AG08396 (cell line): ENCODE measurements at places on chromosomes 12 and 14.

DNA sequence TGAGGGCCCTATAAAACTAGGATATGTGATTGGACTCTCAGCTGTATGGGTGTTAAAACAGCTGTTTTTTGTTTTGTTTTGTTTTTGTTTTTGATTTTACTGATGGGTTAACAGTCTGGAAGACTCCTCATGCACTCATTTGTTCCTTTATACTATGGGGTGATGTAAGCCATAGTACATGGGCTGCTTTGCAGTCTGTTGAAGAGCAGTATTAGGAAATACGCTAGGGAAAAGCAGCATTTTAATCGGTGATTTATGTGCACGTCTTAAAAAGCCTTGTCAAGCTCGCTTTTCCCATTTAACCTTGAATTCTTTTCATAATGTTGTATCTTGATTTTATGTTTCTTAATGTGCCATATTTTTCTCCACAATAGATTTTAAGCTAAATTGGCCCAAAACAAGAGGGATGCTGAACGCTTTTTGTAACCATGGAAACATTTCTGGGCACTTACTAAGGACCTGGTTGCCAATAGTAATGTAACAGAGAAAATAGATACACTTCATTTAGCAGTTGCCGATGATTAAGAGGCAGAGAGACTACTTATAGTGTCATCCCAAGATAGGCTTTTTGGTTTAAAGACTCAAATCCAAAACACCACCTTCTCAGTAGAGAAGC, 244.0 kb downstream of the SNAPC1 start:
- no peak for DNase-seq

DNA sequence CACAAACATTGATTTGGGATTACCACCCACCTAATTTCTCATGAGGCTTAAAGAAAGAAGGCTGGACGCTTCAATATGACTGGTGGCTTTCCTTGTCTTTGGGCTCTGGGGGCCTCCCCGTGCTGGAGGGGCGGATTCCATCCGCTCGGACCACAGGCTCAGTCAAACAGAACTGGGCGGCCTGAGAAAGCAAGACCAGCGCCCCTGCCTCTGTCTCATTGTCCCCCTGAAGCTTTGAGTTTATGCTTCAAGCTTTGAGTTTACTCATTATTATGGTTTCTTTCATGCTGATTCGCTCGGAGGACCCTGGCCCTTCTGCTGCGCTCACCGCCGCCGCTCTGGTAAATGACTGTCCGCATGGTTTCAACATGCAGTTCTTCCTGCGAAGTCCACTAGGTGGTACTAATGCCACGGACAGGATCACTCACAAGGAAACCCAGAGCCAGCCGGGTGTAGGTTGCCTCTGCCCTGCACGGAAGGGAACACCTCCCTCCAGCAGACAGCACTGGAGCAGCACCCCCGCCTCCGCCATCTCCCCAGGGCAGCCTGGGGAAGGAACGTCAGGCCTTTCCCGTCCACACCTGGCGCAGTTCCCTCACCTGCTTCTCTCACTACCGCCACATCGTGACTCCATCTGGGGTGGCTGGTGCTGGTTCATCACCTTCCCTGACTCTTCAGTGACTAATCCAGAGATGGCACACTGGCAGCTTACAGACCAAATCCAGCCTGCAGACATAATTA, 13.2 kb upstream of the TIGAR start:
- DNase-seq = peak; percentile 78

DNA sequence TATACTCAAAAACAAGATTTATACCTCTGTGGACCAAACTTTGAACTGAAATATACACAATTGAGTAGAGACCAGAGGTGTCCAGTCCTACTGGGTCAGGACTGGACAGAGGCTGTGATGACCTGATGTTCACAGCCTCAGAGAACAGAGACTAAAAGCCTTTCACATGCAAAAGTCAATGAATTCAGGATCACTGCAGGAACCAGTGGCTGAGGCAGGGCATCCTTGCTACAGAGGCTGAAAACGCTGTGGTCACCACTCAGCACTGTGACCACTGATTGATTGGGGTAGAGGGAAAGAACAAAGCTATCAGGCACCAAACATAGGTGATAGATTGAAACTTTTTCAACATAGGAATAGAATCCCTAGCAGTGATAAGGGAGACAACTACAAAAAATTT, 25.1 kb downstream of the GRIP1 start:
- no peak for DNase-seq

GRCh38 chr12:76192416-76192815, 107.9 kb upstream of the NAP1L1 start:
- DNase-seq = no peak

DNA sequence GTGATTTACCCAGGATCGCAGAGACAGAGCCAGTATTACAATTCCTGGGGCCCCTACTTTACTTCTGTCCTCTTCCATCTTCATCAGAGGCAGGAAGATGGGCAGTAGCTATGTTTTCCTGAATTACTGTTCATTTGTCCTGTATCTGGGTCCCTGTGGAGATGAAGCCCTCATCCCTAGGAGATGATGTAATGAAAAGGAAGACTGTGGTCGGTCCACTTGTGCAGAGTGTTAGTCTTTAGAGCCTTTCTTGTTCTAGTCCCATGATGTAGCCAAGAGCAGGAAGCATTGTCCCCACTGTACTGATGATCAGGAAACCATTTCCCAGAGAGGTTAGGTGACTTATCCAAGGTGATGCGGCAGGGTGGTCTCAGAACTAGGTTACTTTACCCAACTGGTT, 2.6 kb downstream of the CD9 start:
- DNase-seq = no peak

GRCh38 chr14:53389202-53389601, 236.1 kb upstream of the DDHD1 start:
- no peak for DNase-seq

GRCh38 chr12:101527682-101528081, 52.5 kb downstream of the SPIC start:
- DNase-seq = no peak

GRCh38 chr12:26389343-26389742, 194.0 kb downstream of the SSPN start:
- no peak for DNase-seq

DNA sequence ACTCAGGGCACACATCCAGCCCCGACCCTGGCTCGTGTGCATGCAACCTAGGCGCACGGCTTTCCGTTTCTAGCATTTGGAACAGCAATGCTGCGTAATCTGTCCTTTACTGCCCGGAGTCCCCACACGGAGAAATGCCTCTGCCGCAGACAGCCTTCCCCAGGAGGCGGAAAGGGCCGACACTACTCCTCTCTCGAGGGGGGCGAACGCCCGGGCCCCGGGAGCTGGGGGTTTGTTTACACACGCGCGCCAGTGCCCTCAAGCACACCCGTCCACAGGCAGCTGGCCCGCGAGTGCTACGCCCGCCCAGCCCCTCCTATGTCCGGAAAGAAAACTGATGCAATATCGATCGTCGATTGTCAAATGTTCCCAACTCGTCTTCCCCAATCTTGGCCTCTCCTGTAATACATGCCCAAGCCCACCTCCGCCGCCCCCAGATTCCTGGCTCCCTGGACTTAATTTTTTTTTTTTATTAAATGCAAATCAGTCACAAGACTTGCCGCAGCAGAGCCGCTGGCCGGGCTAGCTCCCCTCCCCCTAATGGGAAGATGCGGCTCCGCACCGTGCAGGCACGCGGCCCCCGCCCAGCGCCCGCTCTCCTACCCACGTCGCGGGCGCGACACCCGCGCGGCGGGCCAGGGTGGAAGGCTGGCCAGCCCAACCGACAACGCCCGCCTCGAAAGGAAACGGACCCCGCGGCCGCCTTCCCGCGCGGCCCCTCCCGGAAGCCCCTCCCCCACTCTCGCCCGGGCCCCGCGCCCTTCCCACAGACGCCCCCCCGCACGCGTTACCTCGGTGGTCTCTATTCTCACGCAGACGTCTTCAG, 642 bp downstream of the SLC38A2 start:
- peak; percentile 59 for DNase-seq

- no peak for DNase-seq
These were observed 7.6 kb upstream of the STK38L start for GRCh38 chr12:27236498-27236897.

DNA sequence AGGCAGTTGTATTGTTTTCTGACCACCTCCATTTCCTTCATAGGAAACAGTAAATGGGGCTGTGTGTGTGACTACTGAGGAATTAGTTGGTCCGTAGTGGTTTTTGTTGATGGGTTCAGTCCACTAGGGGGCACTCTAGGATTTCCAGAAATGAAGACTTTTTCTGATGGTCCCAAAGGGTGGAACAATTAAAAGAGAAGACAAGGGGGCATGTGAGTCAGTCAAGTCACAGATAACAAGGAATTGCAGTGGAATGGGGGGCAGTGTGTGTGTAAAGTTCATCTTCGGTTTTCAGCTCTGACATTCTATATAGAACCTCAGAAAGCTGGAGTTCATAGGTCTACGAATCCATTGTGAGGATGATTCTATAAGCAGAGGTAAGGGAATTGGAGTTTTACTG, 186.6 kb upstream of the OR4E1 start:
- peak; percentile 6 for DNase-seq

DNA sequence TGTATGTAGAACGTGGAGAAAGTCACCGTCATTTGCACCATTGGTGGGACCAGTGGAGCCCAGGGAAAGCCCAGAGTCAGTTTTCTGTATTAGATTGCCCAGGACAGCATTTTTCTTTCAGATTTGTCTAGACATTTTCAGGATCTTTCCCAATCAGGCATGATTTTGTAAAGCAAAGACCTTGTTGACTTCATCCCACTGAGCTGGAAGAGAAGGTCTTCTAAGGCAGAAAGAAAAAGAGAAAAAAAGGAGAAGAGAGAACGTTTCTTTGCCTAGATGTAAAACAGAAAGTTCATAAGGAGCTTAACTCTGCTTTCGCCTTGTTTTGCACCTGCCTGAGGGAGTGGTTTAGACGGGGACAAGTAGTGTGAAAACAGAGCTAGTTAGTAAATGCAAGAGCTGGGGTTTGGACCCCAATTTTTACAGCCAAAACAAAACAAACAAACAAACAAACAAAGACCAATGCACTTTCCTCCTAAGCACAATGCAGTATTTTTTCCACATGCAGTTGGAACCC, 273.1 kb downstream of the ZFP36L1 start:
- DNase-seq = no peak

DNA sequence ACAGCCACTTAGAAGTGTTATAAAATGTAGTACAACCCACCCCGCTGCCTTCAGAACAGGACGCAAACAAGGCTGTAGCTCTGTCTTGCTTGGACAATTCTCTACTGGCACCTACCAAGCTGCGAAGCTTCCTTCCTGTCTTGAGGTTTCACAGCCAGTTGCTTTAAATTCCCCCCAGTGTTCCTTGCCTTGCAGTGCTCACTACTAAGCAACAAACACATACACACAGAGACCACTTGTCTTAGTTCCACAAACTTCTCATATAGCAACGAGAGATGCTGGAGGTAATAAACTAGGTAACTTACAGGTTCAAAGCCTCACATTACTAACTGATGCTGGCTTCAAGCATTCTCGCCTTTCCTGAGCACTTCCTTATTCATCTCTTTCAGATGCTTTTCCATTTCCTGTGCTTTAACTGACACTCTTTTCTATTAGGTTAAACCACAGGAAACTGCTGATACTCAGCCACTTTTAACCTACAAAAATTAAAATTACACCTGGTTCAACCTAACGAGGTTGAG, 91.5 kb upstream of the PTGDR start:
- no peak for DNase-seq

- DNase-seq = no peak
These were observed 61.0 kb downstream of the TAOK3 start for GRCh38 chr12:118311666-118312065.

DNA sequence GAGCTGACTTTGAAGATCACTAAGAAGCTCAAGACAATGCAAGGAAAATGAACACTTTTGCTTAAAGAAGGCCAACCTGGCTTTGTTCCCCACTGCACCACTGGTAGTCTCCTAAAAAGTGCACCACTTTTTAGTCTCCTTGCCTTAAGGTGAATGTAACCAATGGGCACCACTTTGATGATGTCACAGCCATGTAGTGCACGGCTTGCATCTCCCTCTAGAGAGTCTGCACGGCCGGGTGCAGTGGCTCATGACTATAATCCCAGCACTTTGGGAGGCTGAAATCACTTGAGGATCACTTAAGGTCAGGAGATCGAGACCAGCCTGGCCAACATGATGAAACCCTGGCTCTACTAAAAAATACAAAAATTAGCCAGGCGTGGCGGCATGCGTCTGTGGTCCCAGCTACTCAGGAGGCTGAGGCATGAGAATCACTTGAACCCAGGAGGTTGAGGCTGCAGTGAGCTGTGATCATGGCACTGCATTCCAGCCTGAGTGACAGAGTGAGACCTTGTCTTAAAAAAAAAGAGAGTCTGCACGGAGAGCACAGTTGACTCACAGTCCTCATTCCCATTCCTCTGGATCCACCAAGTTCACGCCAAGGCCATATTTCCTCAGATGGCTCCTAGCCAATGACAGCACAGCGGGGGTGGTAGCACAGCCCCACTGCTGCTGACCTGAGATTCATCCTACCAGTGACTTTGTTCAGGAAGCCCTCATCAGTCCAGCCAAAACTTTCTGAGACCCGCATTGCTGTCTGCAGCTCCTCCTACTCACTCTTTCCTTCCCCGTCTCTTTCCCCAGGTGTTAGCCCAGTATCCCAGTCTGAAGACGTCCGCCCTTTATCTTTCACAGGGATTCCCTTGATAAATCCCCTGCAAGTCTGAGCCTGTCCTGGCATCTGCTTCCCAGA, 16.5 kb upstream of the IFT81 start:
- DNase-seq = peak; percentile 63

DNA sequence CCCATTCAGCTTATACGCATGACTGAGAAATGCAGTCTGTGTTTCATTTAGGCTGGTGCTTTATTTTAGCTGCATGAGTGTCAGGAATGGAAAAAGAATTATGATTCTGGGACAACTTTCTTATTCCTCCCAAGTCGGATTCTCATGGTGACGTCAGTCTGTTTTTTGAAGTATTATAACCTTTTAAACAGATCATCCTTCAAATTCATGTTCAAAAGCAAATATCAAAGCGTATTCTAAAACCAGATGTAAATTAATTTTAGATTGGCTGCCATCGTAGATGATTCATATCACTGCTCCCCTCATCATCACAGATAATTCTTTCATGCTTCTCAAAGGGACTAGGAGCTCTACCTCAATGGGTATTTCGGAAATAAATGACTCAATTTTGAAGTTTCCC, 15.0 kb downstream of the FNTB start:
- DNase-seq = no peak

DNA sequence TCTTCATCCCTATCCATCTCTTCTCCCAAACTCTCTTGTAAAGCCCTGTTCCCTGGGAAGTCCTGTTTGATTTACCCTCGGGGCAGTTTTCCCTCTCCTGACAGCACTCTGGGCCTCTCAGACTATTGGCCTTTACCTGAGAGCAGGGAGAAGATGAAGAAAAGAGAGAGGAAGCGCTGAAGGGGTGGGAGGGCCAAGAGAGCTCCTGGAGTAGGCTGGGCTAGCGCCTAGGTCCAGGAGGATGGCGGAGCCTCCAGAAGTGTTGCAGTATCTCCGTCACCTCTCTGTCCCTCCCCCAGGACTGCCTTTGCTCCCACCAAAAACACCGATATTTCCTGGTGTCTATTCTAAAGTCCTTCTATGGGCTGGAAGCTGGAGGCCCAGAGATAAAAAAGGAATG, 5.7 kb upstream of the IGFBP6 start:
- DNase-seq = no peak

GRCh38 chr14:101239065-101239464, 322.2 kb upstream of the DIO3 start:
- DNase-seq = no peak
